ENCODE measurements at places on chromosomes 4 and X.

GRCh38 chr4:85459736-85460135 is 15.2 kb upstream of the ARHGAP24 start:
- DNase-seq, result no peak

GRCh38 chr4:77701121-77701520 is 95.5 kb downstream of the CXCL13 start:
- no peak for DNase-seq

GRCh38 chr4:118281611-118282442 is 71.0 kb downstream of the PRSS12 start:
- no peak for DNase-seq

DNA sequence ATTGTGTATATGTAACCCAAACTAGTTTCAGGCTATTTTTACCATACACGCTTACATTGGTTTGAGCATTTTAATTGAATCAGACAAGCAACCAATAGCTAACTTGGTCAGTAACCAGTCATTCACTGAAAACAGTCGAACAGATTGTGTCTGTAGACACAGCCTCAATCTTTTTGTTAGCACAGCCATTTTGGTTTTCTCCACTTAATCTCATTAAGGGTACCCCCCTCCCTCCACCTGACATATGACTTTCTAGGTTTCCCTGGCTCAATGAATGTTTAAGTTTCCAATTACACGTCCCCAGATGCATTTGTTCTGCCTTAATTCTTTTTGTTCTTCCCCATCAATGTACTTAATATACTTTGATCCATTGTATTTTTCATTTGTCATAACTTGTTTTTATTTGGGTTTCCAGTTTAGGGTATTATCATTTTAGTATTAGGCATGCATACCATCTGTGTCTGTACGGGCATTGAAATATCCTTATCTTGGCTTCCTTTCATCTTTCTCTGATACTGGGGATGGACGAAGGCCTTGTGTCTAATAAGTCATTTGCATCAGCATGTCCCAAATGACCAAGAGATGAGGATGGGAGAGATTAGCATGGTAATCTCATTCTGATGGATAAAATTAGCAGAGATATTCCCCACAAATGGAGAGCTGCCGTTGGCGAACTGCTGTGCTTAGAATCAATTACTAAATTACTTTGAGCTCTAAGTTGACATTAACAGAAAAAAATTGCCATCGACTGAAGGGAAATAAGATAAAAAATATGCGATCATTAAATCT is 35.9 kb upstream of the PHOX2B start:
- no peak for DNase-seq

DNA sequence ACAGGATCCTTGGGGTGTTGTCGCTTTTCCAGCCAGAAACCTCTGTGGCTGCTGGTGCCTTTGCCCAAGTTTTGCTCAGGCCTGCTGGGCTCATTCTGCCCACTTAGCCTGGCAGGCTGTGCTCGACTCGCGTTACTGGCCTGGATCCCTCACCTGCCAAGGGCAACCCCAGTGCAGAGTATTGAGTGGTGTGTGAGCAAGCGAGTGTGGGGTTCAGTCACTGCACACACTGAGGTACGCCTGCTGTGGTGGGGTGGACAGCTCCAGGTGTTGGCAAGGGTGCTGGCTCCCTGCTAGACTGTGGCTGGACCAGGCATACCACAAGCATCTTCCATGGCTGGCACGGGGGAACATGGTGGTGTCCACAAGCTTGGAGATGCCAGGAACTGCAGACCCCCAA is 22.6 kb downstream of the SPCS3 start:
- no peak for DNase-seq

- no peak for DNase-seq
Observed at GRCh38 chr4:102324730-102325129, 20.6 kb downstream of the SLC39A8 start.

DNA sequence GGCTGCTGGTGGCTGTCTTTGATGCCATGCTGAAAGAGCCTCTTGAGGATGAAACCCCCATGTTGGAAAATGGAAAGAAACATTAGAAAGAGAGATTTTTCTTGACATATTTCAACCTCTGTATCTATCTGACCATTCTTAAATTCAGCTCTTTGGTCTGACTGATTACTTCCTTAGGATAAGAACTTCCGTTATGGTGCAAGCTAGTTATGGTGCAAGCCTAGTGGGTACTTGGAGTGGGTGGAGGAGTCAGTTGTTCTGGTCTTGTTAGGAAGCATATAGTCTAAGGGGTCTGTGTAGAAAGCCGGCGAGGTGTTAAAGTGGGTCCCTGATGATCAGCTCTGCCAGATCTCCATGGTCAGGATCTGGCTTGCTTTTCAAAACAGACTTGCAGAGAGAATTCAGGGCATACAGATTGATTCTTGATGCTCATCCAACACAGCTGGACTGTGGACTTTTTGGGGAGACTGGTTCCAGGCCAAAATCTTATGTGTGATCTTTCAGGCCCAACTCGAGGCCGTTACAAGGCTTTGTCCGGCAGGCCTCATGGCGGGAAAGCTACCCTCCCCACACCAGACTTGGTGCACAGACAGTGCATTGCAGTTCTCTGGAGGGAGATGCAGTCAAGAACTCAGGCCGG is 82.8 kb upstream of the BOD1L1 start:
- DNase-seq, result no peak

GRCh38 chr4:185309770-185310169 is 86.0 kb downstream of the LRP2BP start:
- DNase-seq, result no peak

DNA sequence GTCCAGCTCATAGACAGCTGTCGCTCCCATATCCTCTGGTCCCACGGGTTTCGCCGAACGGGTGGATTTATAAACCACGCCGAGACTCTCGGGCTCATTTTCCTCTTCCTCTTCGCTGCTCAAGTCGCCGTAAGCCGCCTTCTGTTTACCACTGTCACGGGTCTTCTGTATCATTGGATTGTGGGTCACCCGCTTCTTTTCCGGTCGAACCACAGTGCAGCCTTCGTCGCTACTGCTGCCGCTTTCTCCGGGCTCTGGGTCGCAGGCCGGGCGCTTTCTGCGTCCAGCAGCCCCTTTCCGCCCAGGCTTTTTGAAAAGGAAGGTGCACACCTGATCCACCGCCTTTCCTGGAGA is 311 bp downstream of the RNF113A start:
- DNase-seq, result peak; percentile 7

- no peak for DNase-seq
Observed at GRCh38 chrX:111100191-111100590, 4.2 kb downstream of the PAK3 start.

DNA sequence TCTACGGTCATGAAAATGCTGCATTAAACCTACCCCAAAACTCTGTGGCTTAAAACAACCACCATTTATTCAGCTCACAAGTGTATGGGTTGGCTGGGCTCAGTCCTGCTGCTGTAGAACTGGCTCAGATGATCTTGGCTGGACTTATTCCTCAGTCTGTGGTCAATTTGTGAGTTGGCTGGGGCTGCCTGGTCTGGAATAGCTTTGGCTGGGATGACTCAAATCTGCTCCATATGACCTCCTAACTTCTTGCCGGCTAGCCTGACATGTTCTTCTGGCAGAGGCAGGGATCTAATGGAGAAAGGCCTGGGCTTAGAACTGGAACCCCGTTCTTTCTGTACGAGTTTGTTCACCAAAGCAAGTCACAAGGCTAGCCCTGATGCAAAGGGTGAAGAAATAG is 71.7 kb downstream of the CFAP299 start:
- no peak for DNase-seq

GRCh38 chr4:100188829-100189228 is 1.4 kb downstream of the DDIT4L start:
- DNase-seq, result no peak

GRCh38 chr4:8251110-8251883 is 18.3 kb upstream of the HTRA3 start:
- DNase-seq, result no peak

DNA sequence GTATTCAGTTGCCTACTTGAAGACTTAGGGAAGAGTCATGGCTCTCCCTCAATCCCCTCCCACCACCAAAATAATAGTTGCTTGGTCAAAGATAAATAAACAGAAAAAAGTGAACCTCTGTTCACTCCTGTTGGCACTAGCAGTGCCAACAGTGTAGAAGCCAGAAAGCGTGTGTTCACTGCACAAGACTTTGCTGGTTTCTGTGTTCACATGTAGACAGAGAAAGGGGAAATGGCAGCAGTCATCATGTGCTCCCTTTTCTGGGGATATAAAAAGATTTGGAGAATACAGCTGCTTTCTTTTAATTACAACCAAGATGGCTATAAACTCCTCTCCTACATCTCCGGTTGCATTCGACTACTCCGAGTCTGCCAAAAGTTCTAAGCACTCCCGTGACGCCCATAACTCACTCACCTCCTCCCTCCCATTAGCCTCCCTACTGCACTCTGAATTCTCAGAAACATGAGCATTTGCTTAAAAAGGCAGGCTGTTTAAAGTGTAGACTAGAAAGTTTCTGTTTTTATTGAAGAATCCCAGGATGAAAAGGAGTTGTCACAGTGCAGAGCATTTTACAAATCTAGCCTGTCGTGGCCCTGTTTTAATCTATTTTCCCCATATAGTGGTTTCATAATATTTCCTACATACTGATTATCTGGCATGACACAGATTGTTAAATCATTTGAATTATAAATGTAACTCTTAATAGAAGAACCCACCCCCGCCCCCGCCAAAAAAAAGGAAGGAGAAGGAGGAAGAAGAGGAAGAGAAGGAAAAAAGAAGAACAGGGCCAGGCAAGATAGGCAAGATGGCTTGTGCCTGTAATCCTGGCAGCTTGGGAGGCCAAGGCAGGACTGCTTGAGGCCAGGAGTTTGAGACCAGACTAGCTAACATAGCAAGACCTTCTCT is 16.7 kb downstream of the LGI2 start:
- no peak for DNase-seq

- no peak for DNase-seq
Observed at GRCh38 chrX:96770315-96770714, 85.7 kb downstream of the DIAPH2 start.

- DNase-seq, result no peak
Observed at GRCh38 chr4:151584101-151584500, 175.1 kb downstream of the FHIP1A start.

- no peak for DNase-seq
Observed at GRCh38 chr4:101020956-101021355, 326.4 kb downstream of the PPP3CA start.

DNA sequence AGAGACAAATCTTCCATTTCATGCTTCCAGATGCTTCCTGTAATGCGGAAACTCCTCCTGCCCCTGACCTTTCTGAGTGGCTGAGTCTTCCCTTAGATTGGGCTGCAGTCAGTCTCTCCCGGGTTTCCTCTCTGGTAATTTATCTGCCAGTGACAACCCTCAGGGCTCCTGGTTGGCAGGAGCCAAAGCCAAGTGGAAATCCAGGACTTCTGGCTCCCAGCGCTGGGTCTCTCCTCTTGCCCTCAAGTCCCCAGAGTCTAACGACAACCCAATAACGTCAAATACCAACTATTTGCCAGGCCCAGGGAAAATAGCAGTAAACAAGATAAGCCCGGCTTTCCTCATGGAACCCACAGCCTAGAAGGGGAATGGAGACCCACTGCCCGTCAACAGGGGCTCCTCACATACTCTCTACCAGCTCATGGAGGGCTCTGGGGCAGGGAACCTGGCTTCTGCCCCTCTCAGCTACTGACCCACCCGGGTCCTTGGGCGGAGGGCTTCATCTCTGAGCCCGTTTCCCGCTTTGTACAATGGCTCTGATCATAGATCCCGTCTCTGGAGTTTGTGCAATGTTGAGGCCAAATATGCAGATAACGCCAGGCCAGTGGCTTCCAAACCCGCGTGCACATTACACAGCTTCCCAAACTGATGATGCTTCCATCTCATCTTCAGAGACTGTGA is 1.1 kb upstream of the TBC1D14 start:
- DNase-seq, result no peak

DNA sequence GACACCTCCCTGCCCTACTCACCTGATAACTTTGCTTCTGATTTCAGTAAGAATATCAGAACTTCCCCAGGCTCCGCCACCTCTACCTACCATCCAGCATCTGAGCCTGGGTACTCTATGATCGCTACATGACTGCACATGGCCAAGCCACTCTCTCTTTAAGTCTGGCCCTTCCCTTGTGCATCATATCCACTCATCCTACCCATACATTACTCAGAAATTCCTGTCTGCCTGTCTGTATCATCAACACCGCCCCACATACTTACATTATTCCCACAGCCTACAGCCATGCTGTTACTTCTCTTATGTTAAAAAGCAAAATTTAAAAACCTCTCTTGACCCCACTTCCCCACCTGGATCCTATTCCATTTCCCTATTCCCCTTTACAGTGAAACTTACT is 84.7 kb downstream of the SCD5 start:
- no peak for DNase-seq

DNA sequence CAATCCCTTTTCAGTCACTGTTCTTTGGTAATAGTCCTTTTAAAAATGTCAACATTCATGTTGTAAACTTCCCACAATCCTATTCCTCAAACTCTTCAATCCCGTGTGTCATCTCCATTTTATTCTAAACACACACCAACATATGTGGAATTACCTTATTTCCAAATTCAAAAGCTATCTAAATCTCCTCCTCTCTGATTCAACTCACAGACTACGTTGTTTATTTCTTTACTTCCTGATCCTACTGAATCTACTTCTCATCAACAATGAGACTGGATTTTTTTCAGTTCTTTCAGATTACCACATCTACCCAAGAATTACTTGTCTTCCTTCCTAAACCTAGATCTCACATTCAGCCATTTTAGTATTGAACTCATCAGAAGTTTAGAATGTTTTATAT is 188.2 kb downstream of the GABRB1 start:
- DNase-seq, result no peak

GRCh38 chrX:77820091-77820727 is 34.2 kb upstream of the ATRX start:
- DNase-seq, result no peak

DNA sequence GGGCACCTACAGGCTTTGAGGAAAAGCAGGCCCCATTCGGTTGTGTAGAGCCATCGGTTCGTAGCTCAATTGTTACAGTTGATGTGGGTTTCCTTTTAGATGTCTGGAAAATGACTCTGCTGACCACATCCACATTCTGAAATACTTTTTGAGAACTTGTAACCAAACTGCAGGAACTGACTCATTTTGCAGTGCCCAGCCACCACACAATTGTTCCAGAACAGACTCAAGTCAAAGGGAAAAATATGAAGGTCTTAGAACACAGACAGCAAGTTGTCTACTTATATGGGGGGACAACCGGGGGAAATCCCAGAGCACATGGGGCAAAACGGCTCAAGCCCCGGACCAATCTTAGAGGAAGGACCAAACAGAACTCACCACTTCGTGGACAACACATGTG is 557.6 kb upstream of the DIPK2B start:
- peak; percentile 39 for DNase-seq

- no peak for DNase-seq
Observed at GRCh38 chrX:21691512-21692018, 33.4 kb upstream of the KLHL34 start.

DNA sequence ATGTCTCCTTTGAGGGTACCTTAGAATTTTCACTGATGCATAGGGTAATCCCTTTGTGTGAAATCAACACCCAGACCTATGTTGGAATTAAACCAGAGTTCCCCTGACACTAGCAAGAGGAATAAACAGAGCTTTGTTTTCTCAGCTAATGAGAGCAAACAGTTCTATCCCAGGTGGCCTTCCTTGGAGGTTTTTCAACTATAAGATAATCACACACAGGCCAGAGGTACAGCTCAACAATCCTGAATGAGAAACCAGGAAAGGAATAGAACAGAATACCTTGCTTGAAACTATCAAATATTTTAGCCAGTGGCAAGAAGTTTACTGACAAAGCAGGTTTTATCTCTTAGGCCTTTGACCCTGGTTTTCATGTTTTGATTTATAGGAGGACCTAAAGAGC is 100.2 kb downstream of the OTC start:
- DNase-seq, result no peak

All from stimulated activated CD8-positive, alpha-beta memory T cell treated with anti-CD3 and anti-CD28 coated beads, Interleukin-7, amount 100 ng/mL, for 48 hours (primary cell).